ENCODE measurements at places on chromosomes 3 and 15.

- no peak for DNase-seq
Observed at GRCh38 chr3:190175490-190175889, 54.8 kb upstream of the P3H2 start.

DNA sequence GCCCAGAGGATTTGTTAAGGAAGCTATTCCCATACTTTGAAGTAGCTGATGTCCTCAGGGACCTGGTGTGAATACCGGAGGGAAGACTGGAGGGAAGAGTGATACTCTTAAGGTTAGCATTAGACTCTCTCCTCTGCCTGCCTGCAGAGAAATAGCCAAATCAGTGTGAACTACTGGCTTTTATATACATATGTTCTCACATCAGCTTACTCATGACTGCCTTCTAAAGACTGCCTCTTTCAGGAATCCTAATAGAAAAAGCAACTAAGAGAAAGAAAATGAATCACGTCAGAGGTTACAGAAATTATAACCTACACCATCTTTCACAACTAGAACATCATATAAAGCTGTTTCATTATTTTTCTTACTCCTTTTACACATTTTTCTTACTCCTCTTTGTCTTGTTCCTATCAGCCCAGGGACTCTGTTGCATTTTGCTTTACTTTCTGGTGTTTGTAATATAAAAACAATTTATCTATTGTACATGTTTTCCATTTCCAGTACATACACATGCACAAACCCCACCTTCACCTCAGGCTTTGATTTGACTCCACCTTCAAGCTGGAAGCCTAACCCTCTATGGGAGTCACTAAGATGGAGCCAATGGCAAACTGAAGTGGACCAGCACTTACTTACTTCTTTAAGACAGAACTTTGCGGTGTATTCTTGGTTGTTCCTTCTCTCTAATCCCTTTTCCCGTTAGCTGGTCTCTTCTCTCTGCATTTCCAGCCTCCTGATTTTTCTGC lies 257.7 kb upstream of the UBE2E1 start:
- DNase-seq: no peak

DNA sequence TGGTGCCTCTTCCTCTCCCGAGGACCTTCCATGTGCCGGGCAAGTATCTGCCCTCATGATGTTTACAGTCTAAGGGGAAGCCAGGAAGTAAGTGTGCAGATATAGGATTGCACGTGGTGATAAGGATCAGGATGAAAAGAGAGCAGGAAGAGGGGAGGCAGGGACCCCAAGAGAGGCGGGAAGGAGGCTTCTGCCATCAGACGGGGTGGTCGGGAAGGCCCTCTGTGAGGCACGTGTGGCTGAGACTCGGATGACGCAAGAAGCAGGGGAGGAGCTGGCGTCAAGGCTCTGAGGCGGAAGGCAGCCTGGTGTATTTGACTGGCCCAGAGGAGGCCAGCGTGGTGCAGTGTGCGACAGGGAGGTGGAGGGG lies 762 bp upstream of the IQSEC1 start:
- no peak for DNase-seq

- DNase-seq: no peak
Observed at GRCh38 chr3:41716471-41716870, 245.4 kb downstream of the ULK4 start.

GRCh38 chr3:122609798-122610559 lies 32.5 kb downstream of the PARP15 start:
- DNase-seq: no peak

- DNase-seq: no peak
Observed at GRCh38 chr3:72270072-72270681, 485.2 kb upstream of the PROK2 start.

GRCh38 chr3:56302417-56302816 lies 165.8 kb downstream of the ERC2 start:
- no peak for DNase-seq

DNA sequence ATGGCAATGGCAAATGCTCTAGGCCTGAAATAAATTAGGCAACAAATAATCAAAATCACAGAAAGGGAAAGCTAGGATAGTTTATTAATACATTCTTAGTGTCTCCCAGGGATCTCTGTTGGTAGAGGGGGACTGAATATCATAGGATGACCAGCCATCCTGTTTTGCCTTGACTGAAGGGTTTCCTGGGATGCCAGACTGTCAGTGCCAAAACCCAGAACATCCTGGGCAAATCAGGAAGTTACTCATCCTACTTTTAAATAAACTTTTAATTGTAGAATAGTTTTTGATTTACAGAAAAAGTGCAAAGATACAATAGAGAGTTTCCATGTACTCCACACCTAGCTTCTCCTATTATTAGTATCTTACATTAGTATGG lies 21.8 kb upstream of the SIAH2 start:
- no peak for DNase-seq

- DNase-seq: no peak
Observed at GRCh38 chr3:170410428-170411029, 8.1 kb upstream of the CLDN11 start.

- no peak for DNase-seq
Observed at GRCh38 chr3:69445498-69445897, 59.6 kb upstream of the FRMD4B start.

GRCh38 chr3:21435871-21436270 lies 315.1 kb downstream of the ZNF385D start:
- DNase-seq: no peak

All from activated CD8-positive, alpha-beta memory T cell treated with anti-CD3 and anti-CD28 coated beads, Interleukin-2, amount 50 U/mL, for 48 hours (primary cell).